A549 treated with dexamethasone at 1 μM for 4 hours (cell line): ENCODE measurements at places on chromosomes 1 and 21. TPM values are rescaled to one million over a fixed set of nuclear protein-coding genes. Genes with fewer than 3 reads are reported as not detected.

Gene TTC34
- 0.02 to 0.05 TPM (median 0.04 TPM) in 5 replicates for total RNA-seq

Gene TMEM125
- total RNA-seq = 0.14 TPM in 1 of 5 replicates, not detected in the others

Gene FAAH
- 0.48 to 1.2 TPM (median 0.79 TPM) in 5 replicates for total RNA-seq

Gene TIMM17A
- 85.2 to 152 TPM (median 97.7 TPM) in 5 replicates for total RNA-seq

Gene COL18A1
- 116 to 181 TPM (median 154 TPM) in 5 replicates for total RNA-seq

Gene KCNQ4
- total RNA-seq = 0.21 to 0.35 TPM (median 0.25 TPM) in 5 replicates

Gene BARHL2
- total RNA-seq = not detected in 5 replicates

Gene PTGS2
- 3.9 to 7.5 TPM (median 5.1 TPM) in 5 replicates for total RNA-seq

Gene CHML
- total RNA-seq = 7.3 to 11.3 TPM (median 10.1 TPM) in 5 replicates

Gene PLA2G2D
- total RNA-seq = 0.05 TPM in 1 of 5 replicates, not detected in the others

Gene NMNAT2
- 0.43 to 0.94 TPM (median 0.67 TPM) in 5 replicates for total RNA-seq

Gene NEGR1
- not detected in 5 replicates for total RNA-seq

Gene CROCC
- 4.6 to 9.6 TPM (median 7.7 TPM) in 5 replicates for total RNA-seq

Gene LYPD8
- 0.08 to 0.12 TPM (median 0.11 TPM) in 4 of 5 replicates, not detected in the other for total RNA-seq

Gene SLC41A1
- total RNA-seq = 20.9 to 23.7 TPM (median 22.3 TPM) in 5 replicates

Gene LRRC71
- total RNA-seq = 0.08 to 0.12 TPM (median 0.10 TPM) in 5 replicates
